Germinal center (tissue), 1 donor: ENCODE measurements at places on chromosomes 16 and 17.
A peak's percentile ranks its signal among the peaks of the same experiment; 100 is the strongest.

DNA sequence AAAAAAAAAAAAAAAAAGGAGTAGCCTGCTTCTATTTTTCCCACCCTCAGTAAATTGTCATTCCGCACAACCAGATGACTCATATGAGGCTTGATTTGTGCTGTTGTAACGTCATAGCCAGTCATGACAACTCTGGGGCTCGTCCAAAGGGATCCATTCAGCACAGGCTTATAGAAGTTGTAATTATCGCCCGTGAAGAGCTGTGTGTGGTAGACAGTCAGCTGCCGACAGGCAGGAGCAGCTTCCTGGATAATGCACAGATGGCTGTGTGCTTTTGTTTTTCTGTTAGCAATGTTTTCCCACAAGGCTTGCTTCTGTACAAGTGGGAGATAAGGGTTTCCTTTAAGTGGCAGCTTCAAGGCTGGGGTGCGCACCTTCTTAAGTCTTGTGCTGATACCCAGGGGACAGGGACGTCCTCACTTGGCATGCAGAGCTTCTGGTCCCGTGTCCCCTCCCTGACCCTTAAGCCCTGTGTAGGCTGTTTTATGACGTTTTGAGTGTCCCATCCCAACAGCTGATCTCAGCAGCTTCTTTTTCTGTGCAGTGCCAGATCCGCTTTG, 26.0 kb downstream of the SNX29 start:
- DNase-seq, result no peak

GRCh38 chr16:77767211-77767610, 21.2 kb upstream of the VAT1L start:
- DNase-seq, result no peak

DNA sequence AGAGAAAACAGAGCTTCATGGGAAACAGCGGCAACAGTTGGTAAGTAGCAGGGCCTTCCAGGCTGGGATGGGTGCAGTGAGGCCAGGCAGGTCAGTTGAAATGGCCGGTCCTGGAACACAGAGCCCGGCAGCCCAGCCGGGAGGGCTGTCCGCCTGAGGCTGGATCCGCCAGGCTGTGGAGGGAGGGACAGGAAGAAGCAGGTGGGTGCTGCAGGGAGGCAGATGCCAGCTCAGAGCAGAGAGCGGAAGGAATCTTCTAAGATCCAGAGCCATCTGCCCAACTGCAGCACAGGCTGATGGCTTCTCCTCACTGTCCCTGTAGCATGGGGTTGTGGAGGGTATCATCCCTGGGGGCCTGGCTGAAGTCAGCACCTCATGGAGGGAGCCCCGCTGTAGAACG, 599 bp downstream of the RNF112 start:
- no peak for DNase-seq

- DNase-seq, result no peak
These were observed 1.9 kb upstream of the RSAD1 start for GRCh38 chr17:50476545-50477315.

- DNase-seq, result peak; percentile 38
These were observed 12.7 kb upstream of the SPNS2 start for GRCh38 chr17:4485676-4486646.

GRCh38 chr17:5092218-5093010, 14.1 kb downstream of the ZFP3 start:
- no peak for DNase-seq

GRCh38 chr16:69840975-69841374, 78.8 kb downstream of the WWP2 start:
- DNase-seq, result no peak

- no peak for DNase-seq
These were observed 161.8 kb upstream of the NOG start for GRCh38 chr17:56431736-56432135.

GRCh38 chr17:78884148-78884825, 18.7 kb downstream of the CEP295NL start:
- DNase-seq, result no peak

DNA sequence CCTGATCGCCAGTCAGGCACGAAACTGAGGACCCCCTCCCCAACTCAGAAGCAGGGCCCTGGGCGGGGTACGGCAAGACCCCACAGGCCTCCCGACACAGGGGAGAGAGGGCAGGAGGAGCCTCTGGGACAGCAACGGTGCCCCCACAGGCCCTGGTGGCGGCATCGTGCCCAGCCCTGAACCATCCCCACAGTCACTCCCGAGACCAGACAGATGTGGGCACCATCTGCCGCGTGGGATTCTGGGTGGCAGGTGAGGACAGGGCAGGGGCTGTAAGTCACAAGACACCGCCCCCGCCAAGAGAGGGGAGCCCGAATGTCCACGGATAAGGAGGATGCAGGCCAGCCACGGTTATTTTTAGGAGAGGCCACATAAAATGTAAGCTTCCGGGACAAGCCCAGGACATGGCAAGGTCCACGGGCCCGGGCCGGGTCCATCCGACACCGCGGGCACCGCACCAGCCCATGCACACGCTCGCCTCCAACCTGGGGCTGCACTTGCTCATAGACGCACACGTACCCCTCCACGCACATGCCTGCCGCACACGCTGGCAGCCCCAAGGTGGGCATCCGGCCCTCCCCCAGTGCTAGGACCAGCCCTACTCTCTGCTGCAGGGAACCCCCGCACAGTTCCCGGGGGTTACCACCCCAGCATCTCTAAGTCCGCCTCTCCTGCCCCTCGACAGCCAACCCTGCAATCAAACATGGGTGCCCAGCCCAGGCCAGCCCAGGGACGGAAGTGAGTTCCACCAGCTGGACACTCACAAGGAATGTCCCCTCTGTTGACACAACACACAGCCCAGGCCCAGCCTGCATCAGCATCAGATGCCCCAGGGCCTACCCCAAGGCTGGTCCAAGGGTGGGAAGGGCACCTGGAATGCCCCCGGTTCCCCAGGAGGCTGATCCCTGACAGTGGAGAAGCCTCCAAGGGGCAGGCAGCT, 8.2 kb upstream of the PVALEF start:
- no peak for DNase-seq

GRCh38 chr16:3356118-3356517, 429 bp downstream of the OR2C1 start:
- no peak for DNase-seq

DNA sequence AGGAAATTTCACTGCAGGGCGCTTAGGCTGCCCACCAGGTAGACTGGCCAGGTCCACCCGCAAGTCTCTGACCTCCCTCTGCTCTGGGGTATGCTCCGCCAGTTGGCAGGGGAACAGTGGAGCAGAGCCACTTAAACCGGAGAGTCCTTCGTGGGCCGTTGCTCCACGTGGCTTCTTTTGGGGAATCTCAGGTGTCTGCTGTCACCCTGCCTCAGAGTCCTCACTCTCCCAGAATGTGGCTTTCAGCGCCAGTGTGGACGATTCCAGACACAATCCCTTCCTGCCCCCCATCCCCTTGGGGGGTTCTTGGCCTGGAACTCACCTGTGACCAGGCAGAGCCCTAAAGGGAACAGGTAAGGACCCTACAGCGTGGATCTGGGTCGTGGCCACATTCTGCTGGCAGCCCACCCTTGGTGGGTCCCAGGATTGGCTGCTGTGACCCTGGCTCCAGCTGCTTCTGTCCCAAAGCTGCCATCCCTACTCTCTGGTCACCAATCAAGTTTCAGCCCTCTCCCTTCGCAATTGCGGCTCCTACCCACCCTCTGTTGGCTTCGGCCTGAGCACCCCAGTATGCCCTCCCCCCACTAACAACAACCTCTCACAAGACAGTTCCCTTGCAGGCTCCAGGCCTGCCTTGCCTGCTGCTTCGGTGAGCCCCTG, 22.2 kb downstream of the DHRS7C start:
- no peak for DNase-seq

DNA sequence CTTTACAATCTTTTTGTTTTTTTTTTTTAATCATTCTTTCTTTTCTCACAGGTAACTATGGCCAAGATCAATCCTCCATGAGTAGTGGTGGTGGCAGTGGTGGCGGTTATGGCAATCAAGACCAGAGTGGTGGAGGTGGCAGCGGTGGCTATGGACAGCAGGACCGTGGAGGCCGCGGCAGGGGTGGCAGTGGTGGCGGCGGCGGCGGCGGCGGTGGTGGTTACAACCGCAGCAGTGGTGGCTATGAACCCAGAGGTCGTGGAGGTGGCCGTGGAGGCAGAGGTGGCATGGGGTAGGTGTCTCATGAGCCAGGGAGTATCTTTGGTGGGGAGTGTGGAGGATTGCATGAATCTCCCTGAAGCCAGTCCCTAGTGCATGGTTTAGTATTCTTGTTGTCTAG, 4.9 kb downstream of the FUS start:
- DNase-seq, result no peak

GRCh38 chr17:20967776-20968175, 75.0 kb downstream of the USP22 start:
- DNase-seq, result no peak

- DNase-seq, result no peak
These were observed 126.1 kb downstream of the PITPNC1 start for GRCh38 chr17:67503184-67503583.

DNA sequence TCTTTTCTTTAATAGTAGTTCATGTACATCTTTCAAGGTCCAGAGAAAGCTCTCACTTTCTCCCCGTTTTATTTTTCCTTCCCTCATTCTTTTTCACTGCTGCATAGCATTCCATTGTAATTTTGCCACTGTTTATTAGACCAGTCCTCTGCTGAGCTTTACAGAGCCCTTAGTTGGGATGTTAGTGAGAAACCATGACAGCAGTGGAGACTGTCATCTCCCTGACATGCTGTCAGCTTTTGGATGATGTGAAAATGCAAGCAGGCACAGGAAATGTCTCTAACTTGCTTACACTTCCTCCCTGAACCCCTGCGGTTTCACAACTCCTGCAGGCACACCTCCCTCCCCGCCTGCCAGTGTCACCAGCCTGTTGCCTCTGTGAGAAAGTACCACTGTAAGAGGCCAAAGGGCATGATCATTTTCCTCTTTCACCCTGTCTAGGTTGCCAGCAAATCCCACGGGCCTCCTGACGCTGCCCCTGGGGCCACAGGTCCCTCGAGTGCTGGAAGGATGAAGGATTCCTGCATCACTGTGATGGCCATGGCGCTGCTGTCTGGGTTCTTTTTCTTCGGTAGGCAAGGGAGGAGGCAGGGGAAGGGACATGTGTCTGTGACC, at the start of gene ITGAL:
TSS of gene ITGAL (plus strand) at position 415 of the 615 bp plus-strand sequence. CDS start at position 511, 96 bp downstream.
- DNase-seq, result peak; percentile 73

GRCh38 chr16:71811261-71811803, 2.7 kb upstream of the AP1G1 start:
- no peak for DNase-seq

- peak; percentile 60 for DNase-seq
These were observed 9.7 kb upstream of the ARL2BP start for GRCh38 chr16:57235128-57236021.

GRCh38 chr17:58829172-58829637, 73.6 kb downstream of the PPM1E start:
- no peak for DNase-seq

GRCh38 chr16:50265260-50265659, 1.1 kb upstream of the ADCY7 start:
- DNase-seq, result no peak

GRCh38 chr17:57708410-57708809, 36.7 kb downstream of the CCDC182 start:
- DNase-seq, result no peak

GRCh38 chr17:59093702-59094231, 12.9 kb downstream of the TRIM37 start:
- DNase-seq, result no peak

GRCh38 chr16:20866145-20866772, 33.9 kb downstream of the DCUN1D3 start:
- DNase-seq, result no peak

GRCh38 chr17:2211661-2212399, 91.8 kb downstream of the SMG6 start:
- DNase-seq, result no peak

- no peak for DNase-seq
These were observed 9.7 kb downstream of the TVP23A start for GRCh38 chr16:10808850-10809249.

GRCh38 chr17:65852911-65853310, 291.5 kb upstream of the AXIN2 start:
- no peak for DNase-seq

DNA sequence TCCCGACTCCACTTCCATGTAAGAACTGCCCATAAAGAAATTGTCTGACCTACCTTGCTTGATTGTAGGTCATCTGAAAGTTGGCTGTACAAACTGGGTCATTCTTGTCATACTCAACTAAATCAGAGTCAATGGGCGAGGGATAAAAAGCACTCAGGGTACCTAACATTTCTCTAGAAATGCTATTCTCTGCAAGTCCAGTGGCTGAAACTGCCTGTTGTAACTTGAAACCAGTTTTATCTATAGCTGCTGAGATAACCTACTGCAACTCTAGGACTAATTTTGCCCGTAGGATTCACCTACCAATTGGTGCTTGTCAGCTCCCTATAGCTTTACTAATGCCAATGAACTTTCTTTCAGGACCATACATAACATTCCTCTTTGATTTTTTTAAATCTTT, 100.1 kb upstream of the GRIN2A start:
- no peak for DNase-seq

DNA sequence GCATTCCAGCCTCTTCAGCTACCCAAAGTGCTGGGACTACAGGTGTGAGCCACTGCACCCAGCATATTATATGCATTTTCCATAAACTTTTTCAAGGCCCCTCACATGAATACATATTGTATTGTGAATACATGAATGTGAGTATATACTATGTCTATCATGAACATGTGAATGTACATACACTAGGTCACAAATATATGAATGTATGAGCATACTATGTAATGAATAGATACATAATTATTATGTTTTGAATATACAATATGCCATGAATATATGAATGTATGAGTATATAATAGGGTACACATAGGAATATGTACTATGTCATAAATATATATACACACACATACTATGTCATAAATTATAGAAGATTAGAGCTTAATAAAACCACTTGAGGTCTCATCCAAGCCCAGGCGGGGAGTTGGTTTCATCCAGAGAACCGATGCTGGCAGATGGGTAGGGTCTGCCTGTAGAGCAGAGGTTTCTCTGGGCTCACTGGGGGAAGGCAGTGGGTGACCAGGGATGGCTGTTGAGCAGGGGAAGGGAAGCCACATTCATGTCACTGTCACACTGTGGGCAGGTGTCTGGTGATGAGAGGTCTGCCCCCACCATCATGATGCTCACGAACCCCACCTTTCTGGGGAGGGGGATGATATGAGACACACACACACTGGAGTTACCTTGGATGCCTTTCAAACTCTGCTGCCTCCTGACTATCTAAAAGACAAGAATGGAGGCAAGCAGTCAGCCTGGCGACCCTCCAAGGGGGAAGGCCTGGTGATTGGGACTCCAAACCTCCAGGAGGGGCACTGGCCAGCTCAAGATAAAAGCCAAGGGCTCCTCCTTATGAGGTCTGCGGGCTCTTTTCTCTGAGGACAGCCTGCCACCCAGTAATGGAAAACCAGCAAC, 7.3 kb downstream of the C16orf95 start:
- no peak for DNase-seq

- DNase-seq, result peak; percentile 87
These were observed at the start of gene APOBR for GRCh38 chr16:28494121-28494851. TSS of gene APOBR (plus strand) at chr16:28494643. CDS start at chr16:28494682, 39 bp downstream.

DNA sequence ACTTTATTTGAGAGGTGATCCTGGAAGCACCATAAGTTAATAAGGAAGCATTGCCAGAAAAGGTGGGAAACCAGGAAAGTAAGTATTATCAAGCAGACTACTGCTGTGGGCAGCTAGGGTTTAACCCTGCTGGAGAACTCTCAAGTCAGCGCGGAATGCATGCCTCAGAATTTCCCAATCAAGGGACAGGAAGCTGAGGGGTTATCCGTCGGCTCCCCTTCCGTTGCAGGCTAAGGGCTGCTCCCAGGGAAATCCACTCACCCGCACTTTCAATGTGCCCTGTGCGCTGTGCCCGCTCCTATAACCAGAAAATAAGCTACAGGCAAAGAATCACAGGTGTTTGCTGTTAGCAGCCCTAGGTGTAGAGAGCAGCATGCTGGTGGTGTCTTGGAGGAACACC, 138.5 kb upstream of the CACNG3 start:
- DNase-seq, result no peak

- DNase-seq, result no peak
These were observed 159.6 kb downstream of the HAPSTR1 start for GRCh38 chr16:9251026-9251425.
